ENCODE measurements at places on chromosomes 1 and 21. TPM values are rescaled to one million over a fixed set of nuclear protein-coding genes. Genes with fewer than 3 reads are reported as not detected.

GRCh38 chr1:75727571-75727970 lies 3.1 kb downstream of the ACADM start:
- no peak for DNase-seq

GRCh38 chr1:205496661-205497060 lies 7.8 kb upstream of the CDK18 start:
- DNase-seq: no peak

The LRRC38 gene
- total RNA-seq: not detected

The KCNJ6 gene
- total RNA-seq: 0.64 TPM

GRCh38 chr1:201181726-201182125 lies 8.9 kb upstream of the IGFN1 start:
- no peak for DNase-seq

The OR2AK2 gene
- not detected for total RNA-seq

- no peak for DNase-seq
Measured at GRCh38 chr1:182069028-182069466, 7.5 kb upstream of the ZNF648 start.

DNA sequence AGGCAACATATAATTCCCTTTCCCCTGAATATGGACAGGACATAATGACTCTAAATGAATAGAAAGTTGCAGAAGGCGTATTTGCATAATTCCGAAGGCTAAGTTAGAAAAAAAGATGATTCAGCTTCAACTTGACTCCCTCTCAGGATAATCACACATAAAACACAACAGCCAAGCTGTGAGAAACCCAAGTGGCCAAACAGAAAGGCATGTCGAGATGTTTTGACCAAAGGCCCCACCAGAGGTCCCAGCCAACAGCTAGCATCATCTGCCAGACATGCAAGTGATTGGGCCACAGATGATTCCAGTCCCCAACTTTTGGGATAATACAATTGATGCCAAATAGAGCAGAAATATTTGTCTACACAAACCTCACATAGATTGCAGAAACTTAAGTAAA lies 444.9 kb downstream of the LTN1 start:
- no peak for DNase-seq

- DNase-seq: no peak
Measured at GRCh38 chr1:196464480-196464941, 143.7 kb downstream of the KCNT2 start.

GRCh38 chr1:221439747-221440501 lies 302.0 kb downstream of the DUSP10 start:
- no peak for DNase-seq

The S100A14 gene
- total RNA-seq: 1.5 TPM

DNA sequence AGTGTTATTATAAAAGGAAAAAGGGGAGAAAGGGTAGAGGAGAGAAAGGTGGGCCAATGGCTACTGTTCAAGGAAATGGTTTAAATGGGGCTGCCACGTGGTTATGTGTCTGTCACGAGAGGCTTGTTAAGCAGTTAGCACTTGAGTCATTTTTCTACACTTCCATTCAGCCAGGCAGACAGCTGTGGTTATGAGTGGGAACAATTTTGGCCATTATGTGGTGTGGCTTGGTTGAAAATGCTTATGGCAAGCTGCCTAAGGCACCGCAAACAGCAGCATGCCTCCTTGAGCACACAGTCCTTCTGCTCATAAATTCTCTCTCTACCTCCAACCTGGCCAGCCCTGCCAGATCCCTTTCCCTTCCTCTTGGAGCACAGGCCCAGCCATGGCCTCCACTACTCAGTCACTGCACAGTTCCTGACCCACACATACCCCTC lies 3.2 kb upstream of the SRM start:
- DNase-seq: no peak

GRCh38 chr1:170203693-170204092 lies 57.9 kb downstream of the NTMT2 start:
- no peak for DNase-seq

- no peak for DNase-seq
Measured at GRCh38 chr1:192620071-192620635, 15.8 kb upstream of the RGS13 start.

- DNase-seq: no peak
Measured at GRCh38 chr1:208979776-208980175, 603.7 kb upstream of the CAMK1G start.

The PRAMEF17 gene
- not detected for total RNA-seq

- DNase-seq: no peak
Measured at GRCh38 chr1:21024918-21025317, 151.8 kb downstream of the EIF4G3 start.

The TMPRSS2 gene
- not detected for total RNA-seq

GRCh38 chr1:247294282-247294681 lies 37.4 kb downstream of the ZNF496 start:
- no peak for DNase-seq

The LEMD1 gene
- total RNA-seq: not detected

GRCh38 chr1:194908643-194909042 lies 1699.6 kb downstream of the KCNT2 start:
- no peak for DNase-seq

- no peak for DNase-seq
Measured at GRCh38 chr1:212211371-212211770, 73.8 kb upstream of the PPP2R5A start.

DNA sequence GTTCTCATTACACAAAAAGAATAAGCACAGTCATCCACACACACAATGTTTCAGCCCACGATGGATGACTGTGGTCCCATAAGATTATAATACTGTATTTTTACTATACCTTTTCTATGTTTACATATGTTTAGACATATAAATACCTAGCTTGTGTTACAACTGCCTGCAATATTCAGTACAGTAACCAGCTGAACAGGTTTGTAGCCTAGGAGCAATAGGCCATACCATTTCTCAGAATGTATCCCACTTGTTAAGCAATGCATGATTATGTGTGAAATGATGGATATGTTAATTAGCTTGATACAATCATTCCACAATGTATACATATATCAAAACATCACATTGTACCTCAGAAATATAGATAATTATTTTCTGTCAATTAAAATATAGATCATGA lies 33.2 kb upstream of the SAMD13 start:
- DNase-seq: no peak

DNA sequence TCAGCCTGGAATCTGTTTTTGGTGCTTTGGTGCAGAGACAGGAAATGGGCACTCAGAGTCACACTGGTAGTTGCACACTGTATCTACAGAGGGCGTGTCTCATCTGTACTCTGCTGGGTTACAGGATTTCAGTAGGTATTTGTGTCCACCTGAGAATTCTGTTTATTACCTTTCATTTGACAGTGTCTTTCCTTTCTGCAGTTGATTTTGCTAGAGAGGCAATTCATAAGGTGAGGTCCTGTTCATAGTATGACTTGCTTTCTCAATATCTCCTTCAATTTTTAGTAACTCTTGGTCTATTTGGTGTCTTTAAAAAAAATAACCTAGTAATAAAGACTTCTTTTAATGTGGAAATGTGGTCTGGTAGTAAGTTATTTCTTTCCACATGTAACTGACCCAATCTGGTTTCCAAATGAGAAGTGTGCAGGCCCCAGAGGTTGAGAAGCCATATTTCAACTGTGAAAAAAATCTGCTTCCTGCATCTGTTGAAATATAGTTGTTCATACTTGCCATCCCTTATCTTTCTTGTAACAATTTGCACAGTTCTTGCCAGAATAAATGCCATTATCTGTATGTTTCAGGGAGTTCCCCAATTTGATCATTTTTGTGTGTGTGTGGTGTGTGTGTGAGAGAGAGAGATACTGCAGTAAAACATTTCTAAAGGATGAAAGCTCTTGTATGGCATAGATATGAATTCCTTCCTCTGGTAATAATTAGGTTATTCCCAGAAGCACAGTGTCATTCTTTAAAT lies 78.4 kb upstream of the DNAJC6 start:
- DNase-seq: no peak

Data from ascending aorta (tissue), 2 donors.